ENCODE measurements at places on chromosomes 13 and 19.

DNA sequence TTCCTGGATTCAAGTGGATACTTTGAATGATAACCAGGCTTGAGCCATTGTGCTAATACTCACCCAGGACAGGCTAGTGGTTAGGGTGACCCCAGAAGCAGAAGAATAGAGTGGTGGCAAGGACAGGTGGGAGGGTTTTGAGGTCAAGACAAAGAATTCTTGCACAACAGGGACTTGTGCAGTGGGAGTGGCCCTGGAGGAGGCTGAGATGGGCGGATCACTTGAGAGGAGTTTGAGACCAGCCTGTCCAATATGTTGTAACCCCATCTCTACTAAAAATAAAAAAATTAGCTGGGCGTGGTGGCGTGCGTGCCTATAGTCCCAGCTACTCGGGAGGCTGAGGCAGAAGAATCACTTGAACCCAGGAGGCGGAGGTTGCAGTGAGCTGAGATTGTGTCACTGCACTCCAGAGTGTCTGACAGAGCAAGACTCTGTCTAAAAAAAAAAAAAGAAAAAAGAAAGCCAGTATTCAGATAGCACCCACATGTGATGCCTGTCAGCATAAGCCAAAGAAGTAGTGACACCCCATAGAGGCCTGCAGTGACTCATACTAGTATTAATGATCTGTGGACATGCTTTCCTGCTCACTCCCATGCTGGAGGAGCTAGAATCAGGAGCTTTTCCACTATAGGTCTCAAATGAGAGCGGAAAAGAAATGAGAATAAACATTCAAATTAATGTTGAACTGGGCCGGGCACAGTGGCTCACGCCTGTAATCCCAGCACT lies 78.7 kb downstream of the RNF17 start:
- no peak for DNase-seq

DNA sequence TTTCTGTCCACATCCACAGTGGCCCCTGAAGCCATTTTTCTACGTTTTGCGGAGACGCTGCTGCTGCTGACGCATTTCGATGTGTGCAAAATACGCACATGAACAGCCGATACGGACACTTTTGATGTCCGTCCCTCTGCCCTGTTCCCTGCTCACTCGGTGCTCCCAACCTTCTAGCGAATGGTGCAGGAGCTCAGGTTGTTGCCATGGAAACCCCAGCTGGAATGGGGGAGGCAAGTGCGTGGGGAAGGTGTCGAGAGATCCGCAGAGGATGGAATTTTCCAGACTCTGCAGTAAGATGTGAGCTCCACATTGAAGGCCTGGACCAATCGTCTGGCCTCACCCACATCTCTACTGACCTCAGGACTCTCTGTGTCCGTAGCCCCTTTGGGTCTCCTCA lies 109.2 kb upstream of the USP29 start:
- DNase-seq = no peak

GRCh38 chr13:45162821-45163220 lies 38.0 kb downstream of the KCTD4 start:
- no peak for DNase-seq

GRCh38 chr13:92500192-92500591 lies 726.4 kb upstream of the GPC6 start:
- no peak for DNase-seq

GRCh38 chr19:57667228-57667627 lies 1.5 kb upstream of the ZSCAN4 start:
- DNase-seq = no peak

DNA sequence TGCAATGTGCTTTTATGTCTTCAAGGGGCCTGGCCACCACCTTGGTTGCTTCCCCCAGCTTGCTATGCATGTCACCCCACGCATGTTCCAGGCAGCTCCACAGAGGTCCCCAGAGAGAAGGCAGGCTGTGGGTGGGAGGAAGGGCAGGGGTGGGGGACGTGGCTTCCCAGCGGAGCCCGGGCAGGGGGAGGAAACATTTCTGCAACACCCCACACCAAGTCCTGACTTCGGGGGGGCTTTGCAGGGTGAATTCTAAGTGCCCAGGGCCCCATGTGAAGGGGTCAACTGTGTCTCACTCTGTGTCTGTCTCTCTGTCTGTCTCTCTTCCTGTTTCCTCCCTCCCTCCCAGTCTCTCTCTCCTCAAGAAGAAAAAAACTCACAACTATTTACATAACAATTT lies 39.6 kb downstream of the LTBP4 start:
- DNase-seq = no peak

- no peak for DNase-seq
These were observed 1395.7 kb downstream of the OLFM4 start for GRCh38 chr13:54424344-54424743.

GRCh38 chr13:97327086-97327485 lies 105.0 kb downstream of the MBNL2 start:
- no peak for DNase-seq

DNA sequence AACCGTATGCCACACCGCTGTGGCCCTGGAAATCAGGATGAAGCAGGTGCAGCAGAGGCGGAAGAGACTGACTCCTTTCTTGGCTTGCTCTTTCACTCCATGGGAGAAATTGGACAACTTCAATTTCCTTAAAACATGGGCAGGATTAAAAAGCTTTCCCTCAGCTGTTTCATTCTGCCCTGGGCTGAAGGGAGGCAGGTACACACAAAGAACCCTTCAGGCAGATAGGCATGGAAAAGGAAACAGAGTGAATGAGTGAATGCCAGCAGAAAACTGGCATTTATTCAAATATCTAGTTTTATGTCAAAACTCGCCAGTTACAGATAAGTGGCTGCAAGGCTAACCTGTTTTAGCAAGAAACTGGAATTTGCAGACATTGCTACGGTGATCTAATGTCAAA lies 71.0 kb upstream of the SLC15A1 start:
- no peak for DNase-seq

DNA sequence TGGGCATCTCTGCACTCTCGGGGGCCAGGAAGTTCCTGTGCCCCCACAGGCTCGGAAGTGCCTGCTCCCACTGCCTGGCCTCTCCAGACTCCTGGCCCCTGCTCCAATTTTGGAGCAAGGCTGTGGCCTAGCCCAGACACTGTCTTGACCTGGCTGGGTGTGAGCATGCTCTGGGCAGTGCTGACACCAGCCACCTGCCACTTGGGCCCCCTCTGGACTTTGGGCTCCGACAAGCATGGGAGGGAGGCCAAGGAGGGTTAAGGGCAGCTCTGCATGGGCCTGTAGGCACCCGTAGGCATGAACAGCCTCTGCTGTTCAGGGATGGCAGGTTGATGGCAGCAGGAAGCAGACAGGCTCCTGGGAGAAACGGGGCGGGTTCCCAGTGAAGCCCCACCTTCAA lies 26.0 kb upstream of the RBM26 start:
- no peak for DNase-seq

DNA sequence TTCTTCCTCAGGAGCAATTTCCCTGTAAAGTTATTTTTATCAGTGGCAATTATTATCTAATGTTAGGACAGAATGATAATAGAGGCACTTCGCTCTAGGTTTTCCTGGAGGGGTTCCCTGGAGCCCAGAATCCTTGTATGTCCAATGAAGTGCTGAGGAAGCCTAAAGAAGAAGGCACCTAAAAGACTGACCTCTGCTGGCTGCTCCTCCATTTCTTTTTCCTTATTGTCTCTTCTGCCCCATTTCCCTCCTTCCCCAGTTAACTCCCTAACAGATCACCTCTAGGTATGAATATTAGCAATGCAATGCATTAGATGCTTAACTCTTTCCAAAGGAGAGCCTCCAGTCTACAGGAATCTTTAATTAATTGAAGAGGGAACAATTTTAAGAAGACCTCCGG lies 985.4 kb downstream of the DIAPH3 start:
- no peak for DNase-seq

DNA sequence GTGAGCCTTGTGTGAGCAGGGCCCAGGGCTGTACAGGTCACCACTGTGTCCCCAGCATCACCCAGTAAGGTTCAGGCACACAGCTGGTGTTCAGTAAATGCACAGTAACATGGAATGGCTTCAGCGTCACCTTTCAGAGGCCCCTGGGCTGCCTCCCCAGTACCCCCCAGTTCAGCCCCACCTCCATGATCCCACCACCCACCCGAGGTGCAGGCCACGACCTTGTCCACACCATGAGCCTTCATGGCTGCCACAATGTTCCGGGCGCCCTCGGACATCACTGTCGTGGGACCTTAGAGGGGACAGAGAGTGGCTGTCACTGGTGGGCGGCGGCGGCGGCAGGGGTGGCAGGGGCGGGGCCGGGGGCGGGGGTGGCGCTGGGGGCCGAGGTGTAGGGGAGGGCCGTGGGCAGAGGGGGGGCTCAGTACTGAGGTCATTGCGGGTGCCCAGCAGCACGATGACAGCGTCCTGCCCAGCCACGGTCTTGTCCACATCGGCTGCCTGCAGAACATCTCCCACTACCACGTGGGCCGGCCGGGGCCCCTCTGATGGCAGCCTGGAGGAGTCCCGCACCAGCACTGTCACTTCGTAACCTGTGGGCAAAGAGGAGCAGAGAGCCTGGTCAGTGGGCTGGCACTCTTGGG lies 7.5 kb downstream of the BLVRB start:
- no peak for DNase-seq

DNA sequence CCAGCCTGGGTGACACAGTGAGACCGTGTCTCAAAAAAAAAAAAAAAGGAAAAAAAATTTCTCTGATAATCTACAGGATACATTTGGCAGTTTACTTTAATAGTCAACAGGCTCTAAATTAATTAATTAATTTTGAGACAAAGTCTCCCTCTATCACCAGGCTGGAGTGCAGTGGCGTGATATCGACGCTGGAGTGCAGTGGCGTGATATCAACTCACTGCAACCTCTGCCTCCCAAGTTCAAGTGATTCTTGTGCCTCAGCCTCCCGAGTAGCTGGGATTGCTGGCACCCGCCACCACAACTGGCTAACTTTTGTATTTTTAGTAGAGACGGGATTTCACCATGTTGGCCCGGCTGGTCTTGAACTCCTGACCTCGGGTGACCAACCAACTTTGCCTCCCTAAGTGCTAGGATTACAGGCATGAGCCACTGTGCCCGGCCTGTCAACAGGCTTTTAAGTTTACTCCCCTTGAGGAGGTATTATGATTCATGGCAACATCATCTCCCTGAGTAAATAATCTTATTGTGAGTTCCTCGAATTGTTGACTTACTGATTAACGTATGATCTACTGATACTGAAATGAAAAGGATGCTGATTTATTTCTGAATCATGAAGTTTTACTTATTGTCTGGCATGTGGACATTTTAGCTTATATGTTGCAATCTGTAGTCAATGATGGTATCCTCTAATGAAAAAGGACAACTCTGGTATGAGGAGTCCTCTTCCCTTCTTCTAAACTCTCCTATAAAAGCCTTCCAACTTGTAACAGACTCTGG lies 21.3 kb upstream of the MTRF1 start:
- no peak for DNase-seq

GRCh38 chr19:4033028-4033956 lies 25.8 kb downstream of the PIAS4 start:
- no peak for DNase-seq

DNA sequence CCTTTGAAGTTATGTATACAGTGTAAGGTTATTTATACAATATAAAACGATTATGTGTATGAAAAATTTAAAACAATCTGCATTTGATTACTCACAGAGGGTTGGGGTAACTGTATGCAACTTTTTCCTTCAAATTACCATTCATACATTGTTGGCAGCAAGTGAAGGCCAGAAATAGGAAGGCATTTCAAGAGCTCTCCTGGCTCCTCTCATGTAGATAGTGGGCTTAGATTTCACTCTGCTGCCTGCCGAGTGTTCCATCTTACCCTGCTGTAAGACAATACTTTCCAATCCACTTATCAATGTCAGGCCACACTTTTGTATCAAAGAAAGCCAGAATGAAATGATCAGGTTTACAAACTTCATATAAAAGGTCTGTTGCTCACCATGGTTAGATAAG lies 245.2 kb downstream of the DNAJC15 start:
- no peak for DNase-seq

DNA sequence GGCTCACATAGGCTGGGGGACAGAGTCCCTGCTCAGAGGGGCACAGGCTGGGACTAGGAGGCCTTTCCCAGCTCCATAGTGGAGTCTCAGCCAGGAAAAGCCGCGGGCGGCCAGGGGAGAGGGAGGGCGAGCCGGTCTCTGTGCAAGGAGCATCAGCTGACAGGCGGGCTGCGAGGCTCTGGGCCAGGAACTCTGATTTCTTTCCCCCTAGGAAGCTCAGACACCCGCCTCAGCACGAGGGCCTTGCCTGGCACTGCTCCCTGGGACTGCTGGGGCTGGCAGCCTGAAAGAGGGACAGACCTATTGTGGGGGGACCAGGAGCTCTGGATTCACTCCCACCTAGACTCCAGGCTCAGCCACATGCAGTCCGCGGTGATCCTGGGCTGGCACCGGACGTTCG lies 2.2 kb upstream of the PLK5 start:
- no peak for DNase-seq

- DNase-seq = no peak
These were observed 4.0 kb downstream of the IRGC start for GRCh38 chr19:43719918-43720317.

DNA sequence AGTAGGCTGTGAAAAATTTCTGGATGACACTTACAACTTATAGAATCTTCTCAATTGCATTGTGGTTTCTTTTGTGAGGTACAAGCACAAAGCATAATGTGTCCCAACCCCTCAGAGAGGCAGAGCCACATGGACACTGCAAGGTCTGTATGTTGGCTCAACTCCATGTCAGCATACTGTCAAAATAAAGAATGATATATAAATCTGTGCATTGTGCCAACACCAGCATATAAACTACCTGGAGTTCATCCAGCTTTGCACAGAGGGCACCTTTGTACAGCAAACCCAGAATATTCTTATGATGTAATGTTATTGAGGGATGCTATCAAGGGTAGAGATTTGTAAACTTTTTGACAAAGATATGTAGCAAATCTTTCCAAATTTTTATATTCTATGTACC lies 1065.8 kb upstream of the MIR17HG start:
- no peak for DNase-seq

DNA sequence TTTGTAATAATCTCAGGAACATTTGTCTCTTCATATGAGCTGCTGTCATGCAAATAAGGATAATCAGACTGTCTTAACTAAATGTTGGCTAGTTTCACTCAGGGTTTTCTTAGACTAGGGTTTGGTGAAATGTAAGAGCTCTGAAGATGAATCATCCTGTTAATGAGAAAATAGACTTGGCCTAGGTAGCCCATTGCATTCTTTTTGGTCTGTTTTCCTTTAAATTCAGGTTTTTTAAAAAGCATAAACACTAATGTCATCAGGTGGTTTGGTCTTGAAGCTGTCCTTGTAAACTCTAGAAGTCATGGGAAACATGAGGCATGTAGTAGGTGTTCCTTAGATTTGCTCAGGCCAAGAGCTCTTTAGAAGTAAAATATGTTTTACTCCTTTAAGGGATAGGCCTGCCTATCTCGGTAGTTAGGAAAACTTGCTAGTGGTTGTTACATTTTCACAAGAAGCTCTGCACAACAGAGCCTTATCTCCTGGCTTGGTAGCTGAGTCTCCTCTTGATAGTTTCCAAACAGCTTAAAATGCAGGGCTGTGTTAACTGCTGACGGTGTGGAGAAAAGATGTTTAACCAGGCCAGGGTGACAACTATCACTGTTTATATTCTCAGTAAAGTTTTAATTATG lies 62.0 kb upstream of the C1QTNF9B start:
- no peak for DNase-seq

GRCh38 chr19:31759359-31759758 lies 410.1 kb upstream of the TSHZ3 start:
- no peak for DNase-seq
